ENCODE measurements at places on chromosomes 4 and X. TPM values are rescaled to one million over a fixed set of nuclear protein-coding genes. Genes with fewer than 3 reads are reported as not detected.

FRAS1 gene
- total RNA-seq = 0.65 TPM

PSAPL1 gene
- total RNA-seq = not detected

FBXW7 gene
- total RNA-seq = 67.5 TPM

CCNA2 gene
- total RNA-seq = 35.9 TPM

SLC9A6 gene
- 16.7 TPM for total RNA-seq

ZCCHC18 gene
- 2.7 TPM for total RNA-seq

TCEANC gene
- 2.2 TPM for total RNA-seq

UGT2A3 gene
- not detected for total RNA-seq

SYTL4 gene
- 8.8 TPM for total RNA-seq

FHDC1 gene
- total RNA-seq = 0.10 TPM

USP17L15 gene
- total RNA-seq = not detected

MAGEE1 gene
- 1.3 TPM for total RNA-seq

TXK gene
- total RNA-seq = 0.38 TPM

NEXMIF gene
- not detected for total RNA-seq

CLTRN gene
- not detected for total RNA-seq

PIM2 gene
- 7.8 TPM for total RNA-seq

SPINK2 gene
- total RNA-seq = not detected

SULT1E1 gene
- total RNA-seq = 23.8 TPM

SPANXA2 gene
- total RNA-seq = not detected

SHROOM3 gene
- 1.6 TPM for total RNA-seq

CCDC149 gene
- 13.4 TPM for total RNA-seq

SLC7A11 gene
- total RNA-seq = 76.1 TPM

SCRG1 gene
- not detected for total RNA-seq

GABRQ gene
- total RNA-seq = not detected

ARMCX2 gene
- total RNA-seq = 39.5 TPM

MAGEA4 gene
- not detected for total RNA-seq

SPATA18 gene
- 9.6 TPM for total RNA-seq

TDO2 gene
- not detected for total RNA-seq

MRFAP1L1 gene
- 27.1 TPM for total RNA-seq

TMEM35A gene
- total RNA-seq = 2.9 TPM

All from vein endothelial cell (primary cell).